NCI-H2227 treated with DMSO at 0.1 percent for 48 hours (cell line): ENCODE measurements at places on chromosomes 5 and 9.

DNA sequence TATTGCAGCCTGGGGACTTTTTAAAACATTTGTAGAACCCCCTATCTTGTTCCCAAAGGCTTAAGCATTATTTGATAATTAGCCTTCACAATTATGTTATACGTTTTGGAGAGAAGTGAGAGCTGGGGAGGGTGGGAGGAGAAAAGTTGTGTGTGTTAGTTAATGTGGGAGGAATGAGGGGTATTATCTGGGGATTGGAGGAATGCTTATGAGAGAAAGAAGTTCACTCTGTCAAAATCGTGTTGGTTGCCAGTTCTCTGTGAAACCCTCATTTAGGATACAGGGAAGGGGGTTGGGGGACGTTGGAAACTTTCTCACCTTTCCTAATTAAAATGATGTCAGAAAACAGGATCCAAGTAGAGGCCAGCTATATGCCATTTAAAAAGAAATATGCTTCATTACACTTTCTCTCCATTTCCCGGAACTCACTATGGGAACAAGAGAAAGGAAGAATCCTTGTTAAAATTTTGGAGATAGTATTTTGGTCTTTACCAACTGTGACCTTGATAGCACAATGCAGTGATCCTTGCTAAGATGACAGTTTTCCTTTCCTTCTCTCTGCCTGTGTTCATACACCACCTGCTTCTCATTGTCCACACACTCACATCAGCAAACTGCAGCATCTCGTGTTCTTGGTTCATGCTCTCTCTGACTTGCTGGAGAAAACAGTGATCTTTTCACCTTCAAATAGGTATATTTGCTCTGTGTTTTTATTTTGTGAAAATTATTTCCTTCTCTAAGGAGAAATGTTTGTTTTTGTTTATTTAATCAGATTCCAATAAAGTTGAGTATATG, 336.7 kb upstream of the CLINT1 start:
- no peak for DNase-seq

DNA sequence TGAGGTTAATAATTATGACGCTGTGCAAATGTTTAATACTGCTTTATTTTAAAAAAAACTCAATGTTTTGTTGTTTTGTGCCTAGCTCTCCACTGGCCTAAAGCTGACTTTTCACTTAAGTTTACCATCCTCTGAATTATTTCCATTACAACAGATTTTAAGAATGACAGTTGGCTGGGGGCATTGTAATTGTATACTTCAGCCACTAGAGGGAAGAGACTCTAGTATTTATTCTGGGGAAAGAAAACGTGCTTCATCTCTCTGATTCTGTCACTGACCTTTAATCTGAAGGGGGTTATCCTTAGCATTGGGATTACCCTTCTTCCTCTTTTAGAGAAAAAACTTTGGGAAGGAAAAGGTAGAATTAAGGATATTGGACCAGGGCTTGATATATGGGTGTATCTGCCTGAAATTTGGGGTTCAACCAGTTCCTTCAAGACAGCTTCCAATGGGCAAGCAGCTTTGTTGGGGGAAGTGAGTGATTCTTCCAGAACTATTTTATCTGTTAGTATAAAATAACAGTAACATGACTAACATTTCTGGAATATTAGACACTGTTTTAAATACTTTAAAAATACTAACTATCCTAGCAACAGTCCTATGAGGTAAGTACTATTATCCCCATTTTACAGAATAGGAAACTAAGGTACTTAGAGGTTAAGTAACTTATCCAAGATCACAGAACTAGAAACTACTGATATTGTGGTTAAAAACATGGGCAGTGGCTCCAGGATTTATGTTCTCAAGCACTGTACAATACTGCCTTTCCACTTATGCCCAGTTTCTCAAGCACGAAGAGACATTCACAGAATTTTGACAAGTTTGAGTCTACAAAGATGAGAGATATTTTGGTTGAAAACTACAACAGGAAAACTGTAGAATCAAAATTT, 208.4 kb downstream of the CD180 start:
- no peak for DNase-seq

- DNase-seq = no peak
These were observed 2035.5 kb upstream of the ACO1 start for GRCh38 chr9:30348904-30349303.

GRCh38 chr5:181187500-181188213, 17.3 kb downstream of the TRIM7 start:
- no peak for DNase-seq

DNA sequence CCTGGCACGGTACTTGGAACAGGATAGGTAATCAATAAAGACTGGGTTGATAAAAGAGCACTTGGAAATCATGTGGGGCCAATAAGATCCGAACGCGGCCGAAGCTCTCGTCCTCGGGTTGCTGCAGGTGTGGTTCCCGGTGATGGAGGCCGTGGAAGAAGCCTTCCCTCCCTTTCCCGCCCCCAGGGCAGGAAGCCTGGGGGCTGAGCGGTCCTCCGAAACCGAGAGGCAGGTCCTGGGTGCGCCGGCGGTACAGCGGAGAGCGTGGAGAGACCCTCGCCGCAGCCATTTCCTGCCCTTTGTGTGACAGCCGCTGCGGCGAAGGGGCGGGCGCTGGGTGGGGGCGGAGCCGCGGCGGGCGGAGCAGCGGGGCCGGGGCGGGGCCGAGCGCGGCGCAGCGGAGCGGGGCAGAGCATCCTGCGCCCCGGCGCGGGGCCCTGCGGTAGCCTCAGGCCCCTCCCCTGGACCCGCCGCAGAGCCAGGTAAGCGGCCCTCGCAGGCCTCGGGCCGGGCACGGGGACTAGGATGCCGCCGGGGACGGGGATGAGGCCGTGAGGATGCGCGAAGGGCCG, at the start of gene CYFIP2:
Gene CYFIP2, plus strand, starts transcription at position 410 of the 572 bp plus-strand sequence. CDS start 19,239 bp downstream, outside the sequence.
- DNase-seq = peak; percentile 7

DNA sequence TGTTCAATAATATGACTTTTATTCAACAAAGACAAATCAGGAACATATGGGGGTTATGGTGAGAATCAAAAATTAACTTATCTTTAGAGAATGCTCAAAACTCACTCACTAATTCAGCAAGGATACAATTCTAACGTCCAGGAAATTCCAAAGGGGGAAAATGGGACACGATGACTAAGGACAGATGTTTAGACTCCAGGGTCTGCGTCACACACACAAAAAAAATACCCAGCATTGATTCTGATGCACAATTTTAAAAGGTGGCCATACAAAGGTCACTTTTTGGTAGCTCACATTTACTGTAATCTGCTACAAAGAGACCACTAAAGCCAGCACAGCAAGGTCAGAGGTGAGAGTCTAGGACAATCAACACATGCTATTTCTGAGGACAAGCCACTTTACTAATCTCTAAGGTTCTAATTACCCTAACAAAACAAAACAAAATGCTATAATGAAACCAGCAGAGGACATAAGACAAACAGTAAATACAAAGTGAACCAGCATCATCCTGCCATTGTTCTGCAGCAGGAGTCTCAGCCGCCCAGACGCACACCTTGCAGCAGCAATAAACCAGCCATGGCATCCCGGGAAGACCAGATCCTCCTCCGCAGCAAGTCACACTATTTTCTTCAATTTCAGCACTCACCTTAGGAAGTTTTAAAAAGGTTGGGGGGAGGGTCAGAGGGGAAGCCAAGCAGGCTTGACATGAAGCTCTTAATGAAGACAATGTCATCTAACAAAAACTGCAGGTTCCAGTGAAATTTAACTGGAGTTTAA, 57.8 kb downstream of the TTC39B start:
- no peak for DNase-seq

DNA sequence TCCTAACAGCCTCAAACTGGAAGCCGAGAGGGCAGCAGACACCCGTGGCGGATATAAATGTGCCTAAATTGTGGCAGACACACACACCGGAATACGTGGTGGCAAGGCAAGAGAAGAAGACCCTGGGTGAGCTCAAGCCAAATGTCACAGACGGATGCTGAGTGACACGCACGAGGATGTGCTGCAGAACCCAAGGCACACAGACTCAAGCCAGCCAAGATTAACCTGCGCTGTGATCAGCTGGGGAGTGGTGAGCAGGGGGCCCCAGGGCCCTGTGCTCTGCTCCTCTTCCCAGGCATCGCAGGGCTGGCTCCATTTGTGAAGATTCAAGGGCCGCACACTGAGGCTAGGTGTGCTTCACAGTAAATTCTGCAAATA, 16.4 kb downstream of the SEMA4D start:
- no peak for DNase-seq

- DNase-seq = no peak
These were observed 463.9 kb downstream of the ANXA1 start for GRCh38 chr9:73615557-73615956.

DNA sequence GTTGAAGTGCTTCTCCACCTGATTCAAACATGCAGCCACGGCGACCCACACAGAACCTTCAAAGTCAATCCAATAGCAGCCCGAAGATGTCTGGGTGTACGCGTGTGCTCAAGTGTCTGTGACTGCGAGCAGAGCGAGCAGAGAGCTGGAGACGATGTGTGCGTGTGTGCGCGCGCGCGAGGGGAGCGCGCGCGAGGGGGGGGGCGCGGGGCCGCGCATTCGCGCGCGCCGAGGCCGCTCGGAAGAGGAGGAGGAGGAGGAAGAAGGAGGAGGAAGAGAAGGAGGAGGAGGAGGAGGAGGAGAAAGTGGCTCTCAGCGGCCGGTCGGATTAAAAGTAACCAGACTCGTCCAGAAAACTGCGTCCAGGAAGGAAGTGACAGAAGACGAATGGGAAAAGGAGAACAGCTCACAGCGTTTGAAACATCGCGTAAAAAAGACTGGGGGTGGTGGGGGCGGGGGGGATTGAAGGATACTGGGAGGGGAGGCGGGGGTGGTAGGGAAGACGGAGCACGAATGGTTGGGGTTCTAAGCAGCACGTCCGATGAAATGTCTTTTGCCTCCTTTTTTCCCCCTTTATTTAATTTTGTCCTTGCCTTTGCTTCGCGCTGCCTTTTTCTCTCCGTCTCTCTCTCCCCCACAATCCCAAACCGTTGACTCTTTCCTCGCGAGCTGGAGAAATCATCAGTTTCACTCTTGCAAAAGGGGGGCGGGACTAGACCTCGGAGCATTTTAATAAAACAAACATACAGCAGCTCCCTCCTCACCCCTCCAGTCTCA, at the start of gene MEF2C:
Gene MEF2C, minus strand, starts transcription at position 126 of the 777 bp plus-strand sequence. CDS start 59,396 bp downstream, outside the sequence.
- DNase-seq = peak; percentile 88

DNA sequence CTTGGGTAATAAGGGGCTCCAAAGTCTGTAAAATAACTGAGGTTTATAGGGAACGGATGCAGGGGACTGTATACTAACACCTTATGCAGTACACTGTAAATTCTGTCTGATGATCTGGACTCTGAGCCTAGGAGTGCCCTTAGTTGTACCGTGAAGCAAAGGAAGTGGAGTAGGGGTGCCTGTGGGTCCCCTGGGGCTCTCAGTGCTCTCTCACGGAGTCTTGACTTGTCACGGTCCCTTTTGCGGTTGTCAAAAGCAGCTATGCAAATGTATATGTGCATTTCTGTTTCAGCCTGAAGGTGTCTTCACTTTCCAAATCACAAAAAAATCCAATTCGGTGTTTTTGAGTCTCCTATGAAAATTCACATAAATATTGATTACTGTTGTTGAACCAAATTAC, 17.8 kb downstream of the DMRT1 start:
- DNase-seq = no peak

DNA sequence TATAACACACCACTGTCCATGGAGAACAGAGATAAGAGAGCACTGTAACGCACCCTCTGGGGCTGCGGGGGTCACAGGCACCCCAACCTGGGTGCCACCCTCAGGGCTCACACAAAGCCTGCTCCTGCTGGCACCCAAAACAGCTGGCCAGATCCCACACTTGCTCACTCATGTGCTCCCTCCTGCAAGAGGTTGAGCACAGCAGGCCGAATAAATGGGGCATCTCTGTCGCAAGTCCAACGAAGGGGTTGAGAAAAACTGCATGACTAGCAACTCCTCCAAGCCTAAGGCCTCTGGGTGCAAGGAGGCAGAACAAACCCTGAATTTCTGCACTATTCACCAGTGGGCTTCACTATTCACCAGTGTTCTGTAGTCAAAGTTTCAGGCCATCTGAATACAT, 80.3 kb downstream of the SECISBP2 start:
- no peak for DNase-seq

DNA sequence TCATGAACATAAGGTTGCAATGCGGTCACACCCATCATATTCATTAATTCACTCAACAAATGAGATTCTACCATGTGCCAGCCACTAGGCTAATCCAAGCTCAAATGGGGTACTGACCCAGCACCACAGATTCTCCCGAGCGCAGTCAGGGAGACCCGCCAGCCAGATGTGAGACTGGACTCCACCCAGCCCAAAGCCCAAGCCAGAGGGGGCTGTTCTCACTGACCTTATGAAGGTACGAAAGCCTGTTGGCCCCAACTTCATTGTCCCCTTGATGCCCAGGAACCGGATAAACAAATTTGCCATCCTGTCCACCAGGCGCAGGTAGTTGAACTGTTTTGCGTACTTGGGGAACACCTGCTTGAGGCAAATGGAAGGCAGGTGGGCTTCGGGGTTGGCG, 218.8 kb downstream of the DAB2IP start:
- DNase-seq = no peak

GRCh38 chr9:126462617-126463016, 136.0 kb downstream of the MVB12B start:
- DNase-seq = no peak

GRCh38 chr9:6109986-6110385, 94.6 kb upstream of the RANBP6 start:
- no peak for DNase-seq

DNA sequence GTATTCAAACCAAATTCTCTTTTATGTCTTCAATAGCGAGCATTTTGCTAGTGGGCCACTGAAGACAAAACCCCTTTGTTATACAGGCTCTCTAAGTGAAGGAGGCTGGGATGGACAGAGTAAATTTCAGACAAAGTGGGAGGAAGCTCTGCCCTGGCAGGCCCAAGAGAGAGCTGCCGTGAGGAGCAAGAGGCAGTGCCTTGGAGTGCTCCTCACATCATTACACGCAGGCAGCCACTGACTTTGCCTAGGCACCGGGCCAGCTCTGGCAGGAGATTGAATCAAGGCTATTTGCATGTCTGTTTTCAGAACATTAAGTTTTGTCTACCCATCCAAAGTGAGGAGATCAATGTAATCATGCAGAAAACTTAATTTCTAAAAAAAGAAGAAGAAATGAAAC, 167.7 kb downstream of the CCDC192 start:
- no peak for DNase-seq

DNA sequence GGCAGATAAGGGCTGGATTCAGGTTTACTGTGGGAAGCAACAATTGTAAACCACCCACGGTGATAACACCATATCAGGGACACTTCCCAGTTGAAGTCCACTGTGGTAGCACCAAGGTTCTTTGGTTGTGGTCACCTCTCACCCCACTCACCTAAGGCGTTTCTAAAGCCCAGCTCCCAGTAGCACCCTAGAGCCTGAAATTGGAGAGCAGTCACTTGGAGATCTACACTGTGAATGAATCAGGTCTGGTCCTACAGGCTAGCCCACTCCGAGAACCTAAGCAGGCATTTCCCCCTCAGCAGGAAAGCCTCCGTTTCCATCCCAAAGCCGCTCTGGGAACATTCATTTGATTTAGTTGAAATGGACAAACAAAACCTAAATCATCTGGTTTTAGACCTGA, 191.3 kb downstream of the TTC39B start:
- DNase-seq = no peak

- DNase-seq = no peak
These were observed 177.4 kb downstream of the SEC61B start for GRCh38 chr9:99399474-99399873.
